ENCODE measurements at places on chromosomes 2 and 18.

GRCh38 chr2:179428649-179429048 lies 164.0 kb upstream of the SESTD1 start:
- H3K27me3 ChIP-seq: peaks cover 12% of the 10 kb centered on the region
- H3K4me1 ChIP-seq: no peaks in the 10 kb centered on the region
- no peak for DNase-seq
- H3K27ac ChIP-seq: no peak overlapping the region
- no peaks in the 10 kb centered on the region for H3K36me3 ChIP-seq

DNA sequence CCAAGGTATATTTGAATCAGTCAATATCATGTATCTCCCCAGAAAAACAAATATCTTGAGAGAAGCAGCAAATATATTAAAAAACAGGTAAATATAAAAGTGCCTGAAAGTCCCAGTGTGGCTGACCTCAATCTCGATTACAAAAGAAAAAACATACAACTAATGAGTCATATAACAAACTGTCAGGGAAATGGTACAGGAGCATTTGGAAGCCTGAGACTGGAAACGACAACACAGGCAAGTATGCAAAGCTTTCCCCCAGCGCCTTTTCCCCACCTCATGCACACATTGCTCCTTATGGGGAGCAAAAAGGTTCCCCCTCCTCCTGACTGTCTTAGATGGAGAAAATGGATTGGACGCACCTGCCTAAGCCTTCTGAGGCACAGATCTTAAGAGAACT lies 230.7 kb downstream of the TMX3 start:
- H3K4me1 ChIP-seq: no peaks in the 10 kb centered on the region
- no peak overlapping the region for H3K4me3 ChIP-seq
- no peak overlapping the region for H3K27ac ChIP-seq
- no peak for DNase-seq
- H3K27me3 ChIP-seq: peaks cover 3% of the 10 kb centered on the region
- no peaks in the 10 kb centered on the region for H3K36me3 ChIP-seq

DNA sequence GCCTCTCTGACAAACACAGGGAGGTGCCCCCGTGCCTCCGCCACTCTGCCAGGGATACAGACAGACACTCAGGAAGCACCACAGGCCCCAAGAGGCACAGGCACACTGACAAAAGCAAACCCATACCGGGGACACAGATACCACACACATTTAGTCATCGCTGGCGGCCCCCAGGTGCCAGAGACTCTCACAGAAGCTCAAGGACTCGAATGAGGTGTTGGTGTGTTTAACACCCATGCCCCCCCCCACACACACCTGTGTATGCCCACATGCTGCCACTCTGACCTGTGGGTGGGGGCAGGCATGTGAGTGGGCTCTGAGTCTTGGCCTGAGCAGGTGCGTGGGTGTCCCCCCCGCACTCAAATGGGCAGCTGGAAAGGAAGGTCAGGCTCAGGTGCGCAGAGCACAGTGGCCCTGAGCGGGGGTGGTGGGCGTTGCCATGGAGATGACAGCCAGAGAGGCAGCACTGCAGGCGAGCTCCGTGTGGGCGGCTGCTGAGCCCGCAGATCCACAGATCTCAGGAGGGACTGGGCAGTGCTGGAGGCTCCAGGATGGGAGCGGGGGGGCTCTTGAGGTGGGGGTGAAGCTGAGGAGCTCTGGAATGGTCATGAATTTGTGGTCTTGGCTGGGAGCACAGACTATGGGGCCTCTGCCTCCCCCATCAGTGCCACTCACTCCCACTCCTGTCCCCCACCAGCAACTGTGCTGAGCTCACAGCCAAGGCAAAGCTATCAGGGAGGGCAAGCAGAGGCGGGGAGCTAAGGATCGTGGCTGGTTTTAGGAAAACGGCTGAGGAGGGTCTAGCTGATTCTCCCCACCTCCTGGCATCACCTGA lies 73.9 kb upstream of the TAF1B start:
- no peak for DNase-seq
- H3K27ac ChIP-seq: no peak overlapping the region

GRCh38 chr18:64562651-64563050 lies 413.8 kb upstream of the LINC00305 start:
- no peaks in the 10 kb centered on the region for H3K4me1 ChIP-seq
- H3K27ac ChIP-seq: no peak overlapping the region
- H3K4me3 ChIP-seq: no peak overlapping the region
- no peaks in the 10 kb centered on the region for H3K27me3 ChIP-seq

Measured in activated naive CD8-positive, alpha-beta T cell treated with anti-CD3 and anti-CD28 coated beads, Interleukin-2, amount 10 ng/mL, durations not matched to agents 7 days and 5 days (primary cell).